ENCODE measurements at places on chromosomes 1 and 21. TPM values are rescaled to one million over a fixed set of nuclear protein-coding genes. Genes with fewer than 3 reads are reported as not detected.
A peak's percentile ranks its signal among the peaks of the same experiment; 100 is the strongest.

DNA sequence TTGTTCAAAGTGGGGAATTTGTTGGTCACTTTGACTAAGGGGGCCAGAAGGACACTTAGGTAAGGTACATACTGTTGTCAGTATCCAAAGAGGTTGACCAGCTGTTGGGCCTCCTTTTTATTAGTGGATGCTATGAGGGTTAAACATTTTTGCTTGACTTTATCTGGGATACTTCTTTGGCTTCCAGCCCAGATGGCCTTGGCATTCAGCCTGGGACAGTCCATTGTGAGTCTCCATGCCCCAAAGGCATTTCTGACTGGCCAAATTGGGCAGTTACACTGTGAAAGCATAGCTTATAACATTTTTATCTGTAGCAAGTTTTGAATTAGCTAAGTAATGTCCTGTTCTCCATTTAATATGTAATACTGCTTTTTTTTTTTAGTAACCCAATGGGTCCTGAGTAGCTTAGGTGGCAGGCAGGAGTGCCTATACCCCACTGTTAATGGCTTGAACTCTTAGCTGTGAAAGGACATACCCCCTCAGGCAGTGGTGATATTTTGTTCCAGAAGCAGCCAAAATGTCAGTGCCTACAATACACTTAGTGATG is 35.4 kb upstream of the CD1D start:
- no peak overlapping the region for H3K27ac ChIP-seq
- peaks cover 2% of the 10 kb centered on the region for H3K36me3 ChIP-seq
- no peak overlapping the region for H3K4me3 ChIP-seq
- H3K27me3 ChIP-seq: no peaks in the 10 kb centered on the region
- peaks cover 16% of the 10 kb centered on the region for H3K4me1 ChIP-seq
- no peak for DNase-seq

SLFNL1 gene
- total RNA-seq: 0.14 TPM

DNA sequence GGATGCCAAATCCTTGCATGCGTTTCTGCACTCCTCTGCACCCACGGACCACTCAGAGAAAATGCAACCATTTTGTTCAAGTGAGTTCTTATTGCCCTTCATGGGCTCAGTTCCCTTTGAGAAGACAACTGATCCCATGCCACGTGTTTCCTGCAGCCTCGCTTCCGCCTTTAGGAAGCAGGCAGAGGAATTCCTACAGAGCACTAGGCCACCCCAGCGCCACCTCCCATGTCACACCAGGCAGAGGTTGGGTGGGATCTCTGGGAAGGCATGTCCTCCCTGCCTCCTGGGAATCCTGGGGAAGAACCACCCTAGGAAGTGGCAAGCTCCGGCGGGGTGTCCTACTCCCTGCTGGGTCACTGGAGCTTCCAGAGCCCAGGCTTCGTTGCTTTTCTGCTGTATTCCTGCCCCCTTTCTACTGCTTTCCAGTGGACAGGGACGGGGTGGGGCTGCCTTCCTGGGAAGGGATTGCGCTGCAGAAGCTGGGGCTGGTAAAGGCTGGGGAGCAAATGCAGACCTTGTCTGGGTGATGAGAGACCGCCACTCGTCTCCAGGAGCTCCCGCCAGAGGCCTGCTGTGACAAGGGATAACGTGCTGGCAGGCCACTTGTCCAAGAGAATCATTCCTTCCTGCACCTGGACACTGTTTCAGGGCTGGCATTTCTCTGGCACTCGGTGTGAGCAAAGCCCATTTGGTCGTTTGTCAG is 478.2 kb upstream of the VAMP3 start:
- no peak overlapping the region for H3K4me3 ChIP-seq
- H3K4me1 ChIP-seq: no peaks in the 10 kb centered on the region
- DNase-seq: no peak
- no peaks in the 10 kb centered on the region for H3K27me3 ChIP-seq
- H3K36me3 ChIP-seq: no peaks in the 10 kb centered on the region
- H3K27ac ChIP-seq: no peak overlapping the region

DNA sequence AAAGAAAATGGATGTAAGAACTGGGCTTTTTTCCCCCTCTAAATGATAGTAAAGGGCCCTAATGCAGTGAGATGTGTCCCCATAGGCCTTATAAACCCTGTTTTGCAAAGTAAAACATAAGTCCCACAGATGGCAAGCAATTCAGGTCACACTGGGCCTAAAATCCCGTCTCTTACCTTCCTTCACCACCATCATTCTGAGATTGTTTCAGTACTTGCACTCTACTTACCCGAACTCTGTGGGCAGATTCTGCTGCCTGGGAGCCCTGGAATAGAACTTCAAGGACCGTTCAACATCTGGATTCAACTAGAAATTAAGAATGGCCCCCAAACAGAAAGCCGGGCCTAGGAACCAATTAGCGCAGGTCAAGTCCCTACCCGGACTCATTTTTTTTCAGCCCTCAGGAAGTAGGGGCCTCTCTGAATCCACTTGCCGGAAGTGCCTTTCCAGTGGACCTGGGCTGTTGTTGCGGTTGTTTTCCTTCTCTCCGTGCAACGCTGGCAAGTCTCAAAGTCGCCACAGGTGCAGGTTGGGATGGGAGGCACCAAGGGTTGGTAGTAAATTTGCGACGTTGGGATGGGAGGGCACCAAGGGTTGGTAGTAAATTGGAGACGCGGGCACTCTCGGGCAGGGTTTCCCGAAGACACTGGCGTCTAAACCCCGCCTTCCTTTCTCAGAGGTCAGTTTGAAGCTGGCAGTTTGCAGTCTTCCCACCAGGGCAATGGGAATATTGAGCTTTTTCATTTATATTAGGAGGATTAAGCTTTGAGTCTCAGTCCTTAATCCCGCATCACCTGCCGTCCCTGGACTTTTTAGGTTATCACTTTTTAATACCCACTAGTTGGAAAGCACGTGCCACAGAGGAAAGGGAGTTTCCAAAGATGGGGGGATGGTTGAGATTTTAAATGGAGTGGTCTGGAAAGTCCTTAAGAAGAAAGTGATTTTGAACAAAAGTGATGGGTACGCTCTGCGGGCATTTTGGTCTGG is at the start of gene TMEM69:
Gene TMEM69, plus strand, starts transcription at position 428 of the 987 bp plus-strand sequence. CDS start 2,888 bp downstream, outside the sequence.
- peak; percentile 80 for DNase-seq
- H3K36me3 ChIP-seq: peaks cover 37% of the 10 kb centered on the region
- peak within 1 kb of the TSS; percentile 100 for H3K27ac ChIP-seq
- H3K4me3 ChIP-seq: peak within 1 kb of the TSS; percentile 98

GRCh38 chr1:107100331-107100984 is 40.4 kb upstream of the NTNG1 start:
- H3K4me1 ChIP-seq: no peaks in the 10 kb centered on the region
- no peak overlapping the region for H3K4me3 ChIP-seq
- H3K36me3 ChIP-seq: no peaks in the 10 kb centered on the region

KLHDC7A gene
- not detected for total RNA-seq

DNA sequence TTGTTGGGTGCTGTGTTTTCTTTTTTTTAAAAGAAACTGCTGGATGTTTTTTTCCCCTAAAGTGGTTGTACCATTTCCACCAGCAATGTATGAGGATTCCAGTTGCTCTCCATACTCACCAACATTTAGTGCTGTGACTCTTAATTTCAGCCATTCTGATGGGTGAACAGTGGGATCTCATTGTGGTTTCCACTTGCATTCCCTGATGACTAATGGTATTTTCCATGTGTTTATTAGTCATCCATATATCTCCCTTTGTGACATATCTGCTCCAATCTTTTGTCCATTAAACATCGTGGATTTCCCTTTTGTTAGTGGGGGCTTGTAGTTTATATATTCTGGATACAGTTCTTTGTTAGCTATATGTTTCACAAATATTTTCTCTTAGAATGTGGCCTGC is 206.0 kb downstream of the CAMTA1 start:
- H3K36me3 ChIP-seq: no peaks in the 10 kb centered on the region
- DNase-seq: no peak
- H3K4me1 ChIP-seq: peaks cover 4% of the 10 kb centered on the region

DNA sequence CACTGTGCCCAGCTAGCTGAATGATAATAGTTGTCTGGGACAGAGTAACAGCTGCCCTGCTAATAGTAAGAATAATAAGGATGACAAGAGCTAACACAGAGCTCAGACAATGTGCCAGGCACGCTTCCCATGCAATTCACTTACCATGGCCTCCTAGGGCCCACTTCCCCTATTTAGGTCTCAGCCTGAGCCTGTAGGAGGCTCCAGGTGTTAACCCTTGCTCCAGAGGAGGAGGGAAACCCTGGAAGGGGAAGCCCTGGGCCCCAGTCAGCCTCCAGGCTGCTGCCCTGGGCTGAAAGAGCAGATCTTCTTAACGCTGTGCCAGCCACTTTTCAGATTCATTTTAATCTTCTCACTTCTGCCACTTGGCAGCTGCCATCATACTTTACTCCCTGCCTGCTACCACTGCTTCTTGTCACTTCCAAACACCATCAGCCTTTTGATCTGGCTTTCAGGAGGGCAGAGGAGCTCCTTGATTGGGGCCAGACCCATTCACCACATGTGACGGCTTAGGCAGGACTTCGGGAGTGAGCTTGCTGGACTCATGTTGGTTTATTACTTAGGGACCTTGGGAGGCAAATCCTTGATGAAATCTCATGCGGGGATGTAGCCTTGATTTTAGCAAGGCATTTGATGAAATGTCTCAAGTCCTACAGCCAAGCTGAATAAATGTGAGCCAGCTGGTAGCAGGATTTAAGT is 66.7 kb upstream of the PARP1 start:
- H3K4me3 ChIP-seq: no peak overlapping the region
- H3K27ac ChIP-seq: no peak overlapping the region
- DNase-seq: no peak

MIXL1 gene
- not detected for total RNA-seq

GRCh38 chr1:169853341-169853740 is 40.4 kb downstream of the SCYL3 start:
- H3K4me3 ChIP-seq: no peak overlapping the region
- peak overlapping the region; percentile 63 for H3K27ac ChIP-seq
- H3K27me3 ChIP-seq: no peaks in the 10 kb centered on the region
- peaks cover 2% of the 10 kb centered on the region for H3K4me1 ChIP-seq

GRCh38 chr1:172990598-172991215 is 60.0 kb downstream of the TNFSF18 start:
- no peak overlapping the region for H3K4me3 ChIP-seq
- H3K27ac ChIP-seq: no peak overlapping the region
- no peaks in the 10 kb centered on the region for H3K27me3 ChIP-seq
- no peaks in the 10 kb centered on the region for H3K36me3 ChIP-seq
- DNase-seq: no peak

GRCh38 chr1:110875216-110875731 is 2.3 kb downstream of the CD53 start:
- peak overlapping the region; percentile 98 for H3K4me3 ChIP-seq
- peaks cover 45% of the 10 kb centered on the region for H3K36me3 ChIP-seq
- peak; percentile 52 for DNase-seq
- no peaks in the 10 kb centered on the region for H3K27me3 ChIP-seq
- H3K4me1 ChIP-seq: peaks cover 47% of the 10 kb centered on the region

DNA sequence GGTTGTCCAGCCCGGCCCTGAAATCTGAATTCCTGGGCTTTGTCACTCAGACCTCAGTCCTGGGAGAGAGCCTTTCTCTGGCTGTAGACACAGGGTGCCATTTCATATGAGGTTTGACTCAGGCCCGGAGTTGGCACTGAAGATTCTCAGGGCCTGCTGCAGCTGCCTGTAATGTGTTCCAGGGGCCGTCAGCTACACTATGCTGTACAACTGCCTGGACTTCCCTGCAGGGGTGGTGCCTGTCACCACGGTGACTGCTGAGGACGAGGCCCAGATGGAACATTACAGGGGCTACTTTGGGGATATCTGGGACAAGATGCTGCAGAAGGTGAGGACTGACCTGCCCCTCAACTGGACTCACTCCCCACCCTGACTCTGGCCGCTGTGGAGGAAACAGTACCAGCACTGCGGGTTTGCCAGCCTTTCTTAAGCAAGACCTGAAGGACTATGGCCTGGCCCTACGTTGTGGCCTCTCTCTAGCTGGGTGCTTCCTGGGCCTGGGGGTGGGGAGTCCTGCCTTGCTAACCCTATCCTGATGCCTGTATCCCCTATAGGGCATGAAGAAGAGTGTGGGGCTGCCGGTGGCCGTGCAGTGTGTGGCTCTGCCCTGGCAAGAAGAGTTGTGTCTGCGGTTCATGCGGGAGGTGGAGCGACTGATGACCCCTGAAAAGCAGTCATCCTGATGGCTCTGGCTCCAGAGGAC is 18.9 kb downstream of the FAAH start:
- no peak overlapping the region for H3K4me3 ChIP-seq
- DNase-seq: no peak
- no peaks in the 10 kb centered on the region for H3K4me1 ChIP-seq
- no peaks in the 10 kb centered on the region for H3K36me3 ChIP-seq
- no peak overlapping the region for H3K27ac ChIP-seq
- H3K27me3 ChIP-seq: no peaks in the 10 kb centered on the region

- peak; percentile 14 for DNase-seq
- peaks cover 3% of the 10 kb centered on the region for H3K4me1 ChIP-seq
- H3K36me3 ChIP-seq: no peaks in the 10 kb centered on the region
Observed at GRCh38 chr21:36747815-36748383, 49.0 kb downstream of the SIM2 start.

- no peak for DNase-seq
- H3K27me3 ChIP-seq: peaks cover 16% of the 10 kb centered on the region
- H3K4me3 ChIP-seq: no peak overlapping the region
- H3K36me3 ChIP-seq: no peaks in the 10 kb centered on the region
- H3K27ac ChIP-seq: no peak overlapping the region
Observed at GRCh38 chr1:110533230-110533629, 14.3 kb upstream of the KCNA10 start.

LAMB3 gene
- 11.5 TPM for total RNA-seq

DOP1B gene
- total RNA-seq: 16.0 TPM

PTPN22 gene
- 57.8 TPM for total RNA-seq

- no peaks in the 10 kb centered on the region for H3K27me3 ChIP-seq
- H3K27ac ChIP-seq: peak overlapping the region; percentile 72
- peak overlapping the region; percentile 94 for H3K4me3 ChIP-seq
- H3K36me3 ChIP-seq: peaks cover 70% of the 10 kb centered on the region
Observed at GRCh38 chr1:24961961-24962861, 32.1 kb upstream of the RUNX3 start.

KRTAP19-8 gene
- not detected for total RNA-seq

SPRR1B gene
- total RNA-seq: not detected

ARHGAP30 gene
- 170 TPM for total RNA-seq

NTMT2 gene
- not detected for total RNA-seq

SLC25A44 gene
- total RNA-seq: 63.7 TPM

KIF2C gene
- total RNA-seq: 82.7 TPM

DNA sequence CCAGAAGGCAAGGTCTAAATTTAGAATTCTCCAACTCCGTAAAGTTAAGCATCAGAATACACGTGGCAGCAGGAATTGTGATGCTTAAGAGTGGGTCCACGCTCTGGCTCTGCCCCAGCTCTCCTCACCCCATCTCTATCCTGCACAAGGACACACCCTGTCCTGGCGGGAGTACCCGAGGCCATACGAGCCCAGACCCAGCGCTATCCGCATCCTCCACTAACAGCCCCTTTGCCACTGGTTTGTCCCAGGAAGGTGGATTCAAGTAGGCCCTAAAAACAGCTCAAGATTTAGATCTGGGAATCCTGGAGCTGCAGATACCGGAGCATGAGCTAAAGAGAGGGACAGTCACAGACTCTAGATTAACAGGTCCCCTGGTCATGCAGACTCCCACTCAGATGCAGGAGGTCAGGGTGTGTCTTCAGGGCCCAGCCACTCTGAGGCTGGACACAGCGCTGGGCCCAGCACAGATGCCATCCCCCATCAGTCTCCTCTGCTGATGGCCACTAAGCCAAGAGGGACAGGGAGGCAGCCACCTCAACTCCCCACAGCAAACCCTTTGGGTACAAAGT is 393.3 kb downstream of the NPHP4 start:
- no peak for DNase-seq
- H3K36me3 ChIP-seq: no peaks in the 10 kb centered on the region
- H3K27me3 ChIP-seq: no peaks in the 10 kb centered on the region
- no peak overlapping the region for H3K27ac ChIP-seq
- H3K4me3 ChIP-seq: no peak overlapping the region
